Activated CD4-positive, alpha-beta T cell treated with anti-CD3 and anti-CD28 coated beads for 36 hours (primary cell): ENCODE measurements at places on chromosomes 4 and X. TPM values are rescaled to one million over a fixed set of nuclear protein-coding genes. Genes with fewer than 3 reads are reported as not detected.
A peak's percentile ranks its signal among the peaks of the same experiment; 100 is the strongest.

DNA sequence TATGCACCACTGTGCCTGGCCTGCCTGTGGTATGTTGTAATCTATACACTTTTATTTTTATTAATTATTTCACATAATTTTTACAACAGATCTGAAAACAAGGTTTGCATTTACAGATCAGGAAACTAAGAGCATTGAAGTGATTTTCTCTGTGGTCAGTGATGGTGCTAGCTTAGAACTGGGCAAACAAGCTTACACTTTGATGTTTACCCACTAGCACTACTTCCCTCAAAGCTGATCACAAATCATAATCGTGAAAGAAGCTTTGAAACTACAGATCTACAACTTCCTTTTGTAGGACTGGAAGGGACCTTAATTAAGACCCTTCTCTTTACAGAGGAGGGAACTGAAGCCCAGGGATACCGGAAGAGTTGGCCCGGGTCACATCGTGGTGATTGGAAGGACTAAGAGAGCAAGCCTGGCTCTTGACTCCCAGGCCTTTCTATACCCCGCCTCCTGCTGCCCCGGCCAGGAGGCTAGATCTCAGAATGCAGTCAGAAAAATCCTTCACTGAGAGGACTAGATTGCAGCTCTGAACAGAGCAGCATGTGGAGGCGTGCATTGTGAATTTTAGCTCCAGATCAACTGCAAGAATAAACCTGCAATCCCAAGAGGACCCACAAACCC lies 93.7 kb upstream of the ZNF827 start:
- H3K4me1 ChIP-seq = peaks cover 13% of the 10 kb centered on the region
- H3K27ac ChIP-seq = no peak overlapping the region
- no peaks in the 10 kb centered on the region for H3K36me3 ChIP-seq

DNA sequence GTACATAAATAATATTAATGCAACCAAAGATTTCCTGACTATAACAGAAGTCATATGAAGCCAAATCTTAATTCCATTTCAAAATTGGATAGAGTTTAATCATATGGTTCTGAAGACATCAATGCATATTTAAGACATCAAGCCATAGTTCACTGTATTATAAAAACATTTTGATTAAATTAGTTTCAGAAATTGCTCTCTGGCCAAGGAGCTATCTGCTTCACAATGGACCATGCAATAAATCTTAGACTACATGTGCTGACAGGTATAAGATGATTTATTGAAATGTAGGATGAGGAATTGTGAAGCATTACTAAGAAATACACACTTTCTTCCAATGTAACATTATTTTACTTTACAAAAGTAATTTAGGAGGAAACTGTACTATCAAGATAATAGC lies 81.6 kb downstream of the MID1 start:
- H3K27me3 ChIP-seq = no peaks in the 10 kb centered on the region
- DNase-seq = no peak
- H3K36me3 ChIP-seq = no peaks in the 10 kb centered on the region
- no peak overlapping the region for H3K27ac ChIP-seq
- no peak overlapping the region for H3K4me3 ChIP-seq

GRCh38 chrX:102624105-102624504 lies 24.8 kb downstream of the ARMCX5 start:
- H3K27me3 ChIP-seq = no peaks in the 10 kb centered on the region
- DNase-seq = no peak
- no peak overlapping the region for H3K27ac ChIP-seq
- no peak overlapping the region for H3K4me3 ChIP-seq
- peaks cover 16% of the 10 kb centered on the region for H3K4me1 ChIP-seq
- peaks cover 27% of the 10 kb centered on the region for H3K36me3 ChIP-seq

GRCh38 chr4:88880501-88881226 lies 176.3 kb downstream of the FAM13A start:
- H3K4me1 ChIP-seq = peaks cover 3% of the 10 kb centered on the region
- H3K27me3 ChIP-seq = no peaks in the 10 kb centered on the region
- no peaks in the 10 kb centered on the region for H3K36me3 ChIP-seq
- H3K27ac ChIP-seq = no peak overlapping the region
- no peak for DNase-seq

DNA sequence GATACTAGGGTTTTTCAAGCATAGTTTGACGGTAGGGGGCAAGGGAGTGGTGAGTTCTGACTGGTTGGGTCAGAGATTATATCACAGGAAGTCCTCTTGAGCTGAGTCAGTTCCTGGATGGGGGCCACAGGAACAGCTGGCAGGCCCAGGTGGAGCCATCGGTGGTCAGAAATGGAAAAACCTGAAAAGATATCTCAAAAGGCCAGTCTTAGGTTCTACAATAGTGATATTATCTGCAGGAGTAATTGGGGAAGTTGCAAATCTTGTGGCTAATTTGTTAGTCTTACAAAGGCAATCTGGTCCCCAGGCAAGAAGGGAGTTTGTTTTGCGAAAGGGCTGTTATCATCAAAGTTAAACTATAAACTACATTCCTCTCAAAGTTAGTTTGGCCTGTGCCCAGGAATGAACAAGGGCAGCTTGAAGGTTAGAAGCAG lies 159.3 kb downstream of the PTCHD1 start:
- H3K27me3 ChIP-seq = no peaks in the 10 kb centered on the region
- H3K36me3 ChIP-seq = no peaks in the 10 kb centered on the region
- no peak overlapping the region for H3K4me3 ChIP-seq
- peak; percentile 4 for DNase-seq
- peaks cover 3% of the 10 kb centered on the region for H3K4me1 ChIP-seq

DNA sequence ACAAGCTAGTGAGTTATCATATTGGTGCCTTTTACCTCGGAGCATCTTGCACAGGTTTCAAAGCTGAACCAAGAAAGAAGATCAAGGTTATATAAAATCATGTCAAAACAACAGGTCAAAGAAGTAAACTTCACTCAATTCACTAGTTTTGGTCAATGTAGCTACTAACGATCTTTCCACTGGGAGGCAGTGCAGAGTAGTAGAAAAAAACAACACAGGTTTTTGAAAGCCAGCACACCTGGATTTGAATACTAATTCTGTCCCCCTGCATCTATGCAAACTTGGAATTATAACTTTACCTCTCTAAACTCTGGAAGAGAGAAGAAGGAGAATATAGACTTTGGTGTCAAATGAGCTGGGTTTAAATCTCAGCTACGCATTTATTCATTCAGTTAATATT lies 266.1 kb downstream of the GRIA3 start:
- DNase-seq = peak; percentile 3
- peaks cover 1% of the 10 kb centered on the region for H3K27me3 ChIP-seq
- no peak overlapping the region for H3K27ac ChIP-seq
- H3K36me3 ChIP-seq = no peaks in the 10 kb centered on the region
- H3K4me3 ChIP-seq = no peak overlapping the region
- no peaks in the 10 kb centered on the region for H3K4me1 ChIP-seq

DNA sequence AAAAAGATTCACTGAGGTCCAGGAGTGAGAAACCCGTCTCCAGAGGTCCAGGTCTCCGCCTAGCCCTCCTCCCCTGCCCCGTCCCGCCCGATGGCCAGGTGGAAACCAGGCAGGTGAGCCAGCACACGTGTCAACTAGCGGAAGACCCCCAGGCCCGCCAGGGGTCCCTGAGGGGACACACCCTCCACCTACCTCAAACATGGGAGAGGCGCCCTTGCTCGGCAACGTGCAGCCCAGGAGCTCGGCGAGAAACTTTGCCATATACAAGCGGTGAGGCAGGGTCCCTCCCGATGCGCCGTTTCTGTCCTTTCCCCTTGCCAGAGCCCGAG lies 330.0 kb downstream of the HNRNPD start:
- H3K27ac ChIP-seq = no peak overlapping the region
- peak overlapping the region; percentile 43 for H3K4me3 ChIP-seq
- peaks cover 51% of the 10 kb centered on the region for H3K27me3 ChIP-seq
- H3K4me1 ChIP-seq = peaks cover 21% of the 10 kb centered on the region

- H3K27me3 ChIP-seq = no peaks in the 10 kb centered on the region
- DNase-seq = peak; percentile 64
- H3K4me3 ChIP-seq = no peak overlapping the region
Measured at GRCh38 chr4:147707892-147708672, 23.8 kb upstream of the ARHGAP10 start.

- peaks cover 2% of the 10 kb centered on the region for H3K27me3 ChIP-seq
- no peaks in the 10 kb centered on the region for H3K36me3 ChIP-seq
- no peaks in the 10 kb centered on the region for H3K4me1 ChIP-seq
- no peak overlapping the region for H3K4me3 ChIP-seq
- no peak for DNase-seq
Measured at GRCh38 chrX:54248309-54248708, 65.3 kb upstream of the FAM120C start.

DNA sequence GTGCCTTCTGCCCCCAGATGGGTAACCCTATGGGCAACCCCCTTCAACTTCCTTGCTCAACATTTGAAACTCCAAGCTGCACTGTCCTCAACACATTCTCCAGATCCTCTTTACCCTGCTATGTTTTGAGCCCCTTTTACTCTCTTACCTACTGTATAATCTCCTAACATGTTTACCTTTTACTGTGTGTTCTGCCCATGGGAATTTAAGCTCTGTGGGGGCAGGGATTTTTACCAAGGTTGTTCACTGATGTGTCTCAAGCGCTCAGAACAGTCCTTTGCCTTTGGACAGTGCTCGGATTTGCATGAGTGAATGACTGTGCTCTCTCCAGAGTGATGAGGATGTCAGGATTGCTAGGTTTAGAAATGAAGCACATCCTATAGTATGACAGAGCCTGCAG lies 53.2 kb downstream of the SORBS2 start:
- no peak for DNase-seq
- peaks cover 21% of the 10 kb centered on the region for H3K27me3 ChIP-seq
- H3K36me3 ChIP-seq = no peaks in the 10 kb centered on the region

GRCh38 chrX:103073467-103073866 lies 9.5 kb upstream of the BEX1 start:
- no peak for DNase-seq
- no peak overlapping the region for H3K27ac ChIP-seq
- H3K27me3 ChIP-seq = peaks cover 2% of the 10 kb centered on the region
- H3K4me1 ChIP-seq = no peaks in the 10 kb centered on the region
- no peak overlapping the region for H3K4me3 ChIP-seq

- H3K4me1 ChIP-seq = peaks cover 3% of the 10 kb centered on the region
- no peaks in the 10 kb centered on the region for H3K36me3 ChIP-seq
- H3K27ac ChIP-seq = no peak overlapping the region
- no peak overlapping the region for H3K4me3 ChIP-seq
- DNase-seq = no peak
Measured at GRCh38 chrX:2514131-2514530, 13.4 kb upstream of the DHRSX start.

DNA sequence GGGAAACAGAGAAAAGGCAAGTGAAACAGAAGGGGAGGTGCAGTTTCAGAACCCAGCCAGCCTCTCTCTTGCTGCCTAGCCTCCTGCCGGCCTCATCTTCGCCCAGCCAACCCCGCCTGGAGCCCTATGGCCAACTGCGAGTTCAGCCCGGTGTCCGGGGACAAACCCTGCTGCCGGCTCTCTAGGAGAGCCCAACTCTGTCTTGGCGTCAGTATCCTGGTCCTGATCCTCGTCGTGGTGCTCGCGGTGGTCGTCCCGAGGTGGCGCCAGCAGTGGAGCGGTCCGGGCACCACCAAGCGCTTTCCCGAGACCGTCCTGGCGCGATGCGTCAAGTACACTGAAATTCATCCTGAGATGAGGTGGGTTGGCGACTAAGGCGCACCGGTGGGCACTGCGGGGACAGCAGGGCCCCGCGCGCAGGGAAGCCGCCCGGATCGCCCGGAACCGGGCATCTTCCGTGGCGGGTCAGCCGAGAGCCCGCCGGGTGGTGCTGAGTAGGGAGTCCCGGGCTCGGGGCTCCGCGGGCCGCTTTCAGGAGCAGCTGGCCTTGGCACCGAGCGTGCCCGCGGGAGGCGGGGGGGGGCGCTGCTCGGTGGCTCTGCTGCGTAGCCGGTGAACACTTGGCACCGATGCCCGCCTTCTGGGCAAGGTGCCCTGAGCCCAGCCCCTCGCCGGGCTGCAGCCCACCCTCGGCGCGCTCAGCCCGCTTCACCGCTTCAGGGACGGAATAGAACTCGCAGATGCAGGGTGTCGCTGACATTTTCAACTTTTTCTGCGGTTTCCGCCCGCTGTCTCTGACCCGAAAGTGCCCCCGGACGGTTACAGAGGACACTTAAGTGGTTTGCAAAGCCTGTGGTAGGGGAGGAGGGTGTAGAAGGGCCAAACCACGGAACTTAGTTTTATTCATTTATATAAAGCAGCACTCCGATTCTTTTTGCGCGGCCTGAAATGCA lies at the start of gene CD38:
Gene CD38, plus strand, starts transcription at position 40 of the 953 bp plus-strand sequence. Its CDS starts 87 bp downstream, at position 127.
- peak within 1 kb of the TSS; percentile 84 for H3K4me3 ChIP-seq
- H3K27ac ChIP-seq = peak within 1 kb of the TSS; percentile 86
- H3K27me3 ChIP-seq = peaks cover 30% of the 10 kb centered on the region
- peaks cover 34% of the 10 kb centered on the region for H3K36me3 ChIP-seq

DNA sequence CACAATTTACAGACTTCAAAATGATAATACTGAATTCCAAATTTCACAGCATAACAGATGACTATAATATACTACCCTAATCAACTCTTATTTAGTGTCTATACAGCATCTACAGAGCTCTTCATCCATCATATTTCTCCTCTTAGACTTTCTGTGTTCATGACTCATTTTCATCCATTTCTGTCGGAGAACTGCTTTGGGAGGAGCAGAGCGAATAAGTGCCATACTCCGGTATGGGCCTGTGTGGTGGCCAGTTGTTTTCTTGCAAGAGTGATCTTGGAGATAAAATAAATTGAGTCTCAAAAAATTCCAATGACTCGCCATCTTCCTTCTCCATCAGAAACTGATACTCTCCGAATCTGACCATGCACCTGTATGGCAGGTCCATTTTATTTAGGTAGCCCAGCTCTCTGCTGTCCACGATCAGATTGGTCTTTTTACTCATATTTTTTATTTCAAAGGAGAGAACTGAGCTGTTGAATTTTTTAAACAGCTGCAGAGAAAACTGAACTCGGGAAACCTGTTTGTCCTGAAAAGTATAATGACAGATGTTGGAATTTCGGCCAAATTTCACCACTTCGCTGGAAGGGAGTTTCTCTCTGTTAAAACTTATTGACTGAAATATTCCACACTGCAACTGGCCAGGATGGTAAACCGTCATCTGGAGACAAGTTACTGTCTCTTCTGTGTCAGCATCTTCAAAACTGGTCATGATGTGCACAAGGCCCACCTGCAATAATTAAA lies 7.8 kb downstream of the TIFA start:
- H3K4me3 ChIP-seq = no peak overlapping the region
- DNase-seq = no peak
- H3K4me1 ChIP-seq = peaks cover 77% of the 10 kb centered on the region
- H3K27me3 ChIP-seq = no peaks in the 10 kb centered on the region
- peaks cover 62% of the 10 kb centered on the region for H3K36me3 ChIP-seq

GRCh38 chr4:147198411-147199051 lies 252.9 kb upstream of the TTC29 start:
- no peak overlapping the region for H3K27ac ChIP-seq
- H3K36me3 ChIP-seq = no peaks in the 10 kb centered on the region
- H3K4me1 ChIP-seq = no peaks in the 10 kb centered on the region
- no peak for DNase-seq
- H3K4me3 ChIP-seq = no peak overlapping the region

Gene MAGEA4
- not detected for total RNA-seq

Gene PLAC8
- total RNA-seq = 54.4 TPM

Gene SPOCK3
- not detected for total RNA-seq

Gene ALAS2
- not detected for total RNA-seq

Gene PDE5A
- 0.25 TPM for total RNA-seq

Gene L1CAM
- 0.47 TPM for total RNA-seq

Gene SPATA18
- 0.39 TPM for total RNA-seq

Gene CSAG1
- total RNA-seq = not detected

Gene LNX1
- not detected for total RNA-seq

Gene TMEM175
- 17.3 TPM for total RNA-seq

Gene DCLK2
- not detected for total RNA-seq

Gene SLC4A4
- 0.16 TPM for total RNA-seq

Gene MUC7
- total RNA-seq = not detected
